ELR (cell line): ENCODE measurements at places on chromosomes 12 and 14.

- no peak for DNase-seq
These were observed 17.8 kb downstream of the EIF2S1 start for GRCh38 chr14:67377916-67378315.

DNA sequence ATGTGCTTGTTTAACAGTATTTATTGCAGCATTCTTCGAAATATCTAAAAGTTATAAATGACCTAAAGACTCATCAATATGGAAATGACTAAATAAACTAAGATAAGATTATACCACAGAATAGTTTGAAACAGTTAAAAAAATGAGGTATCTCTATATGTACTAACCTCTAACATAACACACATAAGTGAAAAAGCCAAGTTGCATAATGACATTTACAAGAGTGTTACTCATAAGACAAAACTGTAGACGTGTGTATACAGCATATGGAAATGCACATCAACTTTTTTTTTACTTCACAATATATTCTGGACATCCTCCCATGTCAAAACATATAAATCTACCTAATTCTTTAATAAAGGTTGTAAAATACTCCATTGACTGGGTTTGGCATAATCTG, 22.8 kb downstream of the CPM start:
- DNase-seq: peak; percentile 69

DNA sequence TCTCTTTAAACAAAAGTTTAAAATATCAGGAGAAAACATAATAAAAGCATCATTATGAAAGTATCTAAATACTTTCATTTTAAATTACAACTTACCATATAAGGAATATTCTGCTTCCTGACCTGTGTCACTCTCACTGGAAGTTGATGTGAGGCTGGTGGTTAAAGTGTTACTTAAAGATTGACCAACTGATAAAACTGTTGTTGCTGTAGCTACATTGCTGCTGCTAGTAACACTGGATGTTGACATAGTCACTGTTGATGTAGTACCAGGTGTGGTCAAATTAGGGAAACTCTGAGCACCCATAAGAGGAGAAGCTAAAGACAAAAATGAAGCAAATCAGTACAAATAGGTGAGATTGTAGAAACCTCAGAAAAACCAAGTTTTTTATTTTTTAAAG, 79.9 kb downstream of the HECTD1 start:
- DNase-seq: no peak

- peak; percentile 3 for DNase-seq
These were observed 6.6 kb upstream of the PLEKHG7 start for GRCh38 chr12:92696216-92696615.

- no peak for DNase-seq
These were observed 10.7 kb downstream of the FGF6 start for GRCh38 chr12:4434706-4435425.

- DNase-seq: peak; percentile 91
These were observed 7.5 kb upstream of the ASPG start for GRCh38 chr14:104078031-104078455.

DNA sequence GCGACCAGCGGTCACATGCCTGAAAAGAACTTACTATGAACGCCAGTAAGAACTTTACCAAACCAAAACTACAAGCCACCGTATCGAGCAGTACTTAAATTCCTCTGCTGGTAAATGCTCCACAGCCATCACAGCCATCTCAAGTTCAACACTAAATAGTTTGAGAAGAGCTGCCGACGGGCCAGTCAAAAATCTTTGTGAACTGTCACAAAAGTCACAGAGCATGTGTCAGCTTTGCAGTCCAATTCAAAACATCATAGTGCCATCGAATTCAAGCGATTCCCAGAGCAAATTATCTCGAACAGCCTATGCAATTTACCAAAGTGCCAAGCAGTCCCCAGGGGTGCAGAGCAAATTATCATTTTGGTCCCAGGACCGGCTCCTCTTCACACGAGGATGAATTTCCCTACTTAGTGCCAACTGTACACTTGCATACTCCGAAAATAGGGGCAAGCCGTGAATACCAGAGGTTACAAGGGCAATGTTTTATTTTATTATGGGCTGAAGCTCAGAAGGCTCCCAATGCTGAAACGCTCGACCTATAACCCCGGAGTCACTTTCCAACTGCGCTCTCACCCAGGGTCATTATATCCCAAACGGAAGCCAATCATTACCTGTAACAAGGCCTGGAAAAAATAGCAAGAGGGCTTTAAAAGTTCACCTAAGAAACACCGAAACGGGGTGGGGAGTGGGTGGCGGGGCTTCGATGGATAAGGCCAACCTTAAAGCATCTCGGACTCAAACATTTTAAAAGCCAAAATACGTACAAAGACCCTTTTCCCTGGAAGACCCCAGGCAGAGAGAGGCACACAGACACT, 1.1 kb downstream of the LRP6 start:
- DNase-seq: peak; percentile 48

DNA sequence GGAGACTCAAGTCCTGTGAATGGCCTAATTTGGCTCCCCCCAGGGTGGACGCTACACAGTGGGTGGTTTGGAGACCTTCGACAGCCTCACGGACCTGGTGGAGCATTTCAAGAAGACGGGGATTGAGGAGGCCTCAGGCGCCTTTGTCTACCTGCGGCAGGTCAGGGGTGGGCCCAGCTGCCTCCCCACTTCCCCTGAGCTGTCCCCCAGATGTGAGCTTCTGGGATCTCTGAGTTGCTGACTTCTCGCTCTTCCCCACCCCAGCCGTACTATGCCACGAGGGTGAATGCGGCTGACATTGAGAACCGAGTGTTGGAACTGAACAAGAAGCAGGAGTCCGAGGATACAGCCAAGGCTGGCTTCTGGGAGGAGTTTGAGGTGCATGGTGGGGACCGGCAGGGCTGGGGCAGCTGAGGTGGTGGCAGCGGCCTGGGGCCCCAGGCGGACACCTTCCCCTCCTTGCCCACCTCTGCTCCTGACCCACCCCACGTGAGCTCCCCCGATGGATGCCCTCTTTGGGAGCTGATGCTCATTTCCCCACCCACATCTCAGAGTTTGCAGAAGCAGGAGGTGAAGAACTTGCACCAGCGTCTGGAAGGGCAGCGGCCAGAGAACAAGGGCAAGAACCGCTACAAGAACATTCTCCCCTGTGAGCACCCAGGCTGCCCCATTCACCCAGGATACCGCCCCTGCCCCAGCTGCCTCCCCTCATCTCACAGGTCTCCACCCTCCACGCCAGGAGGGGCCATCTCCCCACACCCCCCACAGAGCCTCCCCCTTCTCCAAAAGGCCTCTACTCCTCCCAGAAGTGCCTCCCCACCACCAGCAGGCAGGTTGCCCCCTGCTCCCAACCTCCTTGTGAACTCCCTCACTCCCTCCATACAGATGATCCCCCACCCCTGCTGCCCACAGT, 4.2 kb downstream of the PTPN6 start:
- DNase-seq: no peak

GRCh38 chr12:108693751-108694150, 37.6 kb downstream of the CORO1C start:
- no peak for DNase-seq

DNA sequence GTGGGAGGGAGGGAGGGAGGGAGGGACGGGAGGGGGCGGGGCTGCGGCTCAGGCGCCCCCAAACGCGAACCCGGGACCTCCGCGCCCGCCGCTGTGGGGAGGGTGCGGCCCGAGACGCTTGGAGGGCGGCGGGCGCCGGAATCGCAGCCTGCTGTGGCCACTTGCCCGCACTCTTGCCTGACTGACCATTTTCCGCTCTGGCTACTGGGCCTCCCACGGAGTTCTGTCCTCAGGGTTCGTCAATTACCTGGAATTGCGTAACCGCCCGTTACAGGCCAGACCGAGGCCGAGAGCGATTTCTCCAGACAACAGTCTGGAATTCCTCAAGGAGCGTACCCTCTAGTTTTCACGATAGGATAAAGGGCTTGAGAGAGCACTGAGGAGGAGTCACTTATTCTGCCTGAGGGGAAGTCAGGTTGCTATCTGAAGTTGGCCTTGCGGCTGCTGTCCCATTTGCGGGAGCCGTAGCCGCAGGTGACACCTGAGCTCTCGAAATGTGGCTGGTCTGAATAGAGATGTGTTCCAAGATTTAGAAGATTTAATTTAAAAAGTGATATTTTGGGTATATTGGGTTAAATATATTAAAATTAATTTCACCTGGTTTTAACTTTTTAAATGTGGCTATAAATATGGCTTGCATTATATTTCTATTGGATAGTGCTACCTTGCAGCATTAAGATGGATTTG, 446 bp upstream of the ZNF641 start:
- DNase-seq: peak; percentile 66

DNA sequence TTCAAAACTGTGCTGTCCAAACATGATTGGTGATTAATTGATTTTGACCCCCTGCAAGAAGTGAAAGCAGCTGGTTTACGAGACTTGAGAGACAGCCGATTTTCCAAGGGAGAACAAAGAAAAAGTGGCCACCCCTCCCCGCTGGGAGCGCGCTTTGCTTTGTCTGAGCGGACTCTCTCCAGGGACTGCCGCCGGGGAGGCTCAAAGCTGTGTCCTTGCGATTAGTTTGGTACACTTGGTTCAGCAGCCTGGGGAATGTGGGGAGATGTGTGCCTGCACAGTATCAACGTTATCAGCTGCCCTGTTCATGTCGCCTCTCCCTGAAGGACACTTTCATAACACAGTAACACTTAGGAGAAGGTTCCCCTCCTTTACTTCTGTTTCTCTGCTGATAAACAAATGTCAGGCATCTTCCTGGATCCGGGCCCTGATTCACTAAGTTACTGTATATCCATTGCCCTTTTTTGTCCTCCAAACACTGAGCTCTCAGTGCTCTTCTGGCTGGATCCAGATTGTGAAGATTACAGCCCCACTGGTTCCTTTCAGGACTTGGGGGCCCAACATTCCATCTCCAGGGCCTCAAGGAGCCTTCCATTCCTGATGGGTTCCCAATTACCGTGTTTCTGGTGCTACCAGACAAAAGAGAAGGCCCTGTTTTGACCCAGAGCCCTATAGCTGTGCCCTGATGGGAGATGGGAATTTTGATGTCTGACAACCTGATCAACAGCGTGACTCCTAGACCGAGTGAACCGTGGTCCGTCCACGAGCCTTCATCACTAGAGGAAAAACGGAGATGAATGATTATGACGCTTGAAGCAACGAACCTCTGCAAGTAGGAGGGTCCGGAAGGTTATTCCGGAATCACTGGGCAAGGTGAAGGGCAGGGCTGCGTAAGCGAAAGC, 31.7 kb upstream of the TUBA1C start:
- no peak for DNase-seq

DNA sequence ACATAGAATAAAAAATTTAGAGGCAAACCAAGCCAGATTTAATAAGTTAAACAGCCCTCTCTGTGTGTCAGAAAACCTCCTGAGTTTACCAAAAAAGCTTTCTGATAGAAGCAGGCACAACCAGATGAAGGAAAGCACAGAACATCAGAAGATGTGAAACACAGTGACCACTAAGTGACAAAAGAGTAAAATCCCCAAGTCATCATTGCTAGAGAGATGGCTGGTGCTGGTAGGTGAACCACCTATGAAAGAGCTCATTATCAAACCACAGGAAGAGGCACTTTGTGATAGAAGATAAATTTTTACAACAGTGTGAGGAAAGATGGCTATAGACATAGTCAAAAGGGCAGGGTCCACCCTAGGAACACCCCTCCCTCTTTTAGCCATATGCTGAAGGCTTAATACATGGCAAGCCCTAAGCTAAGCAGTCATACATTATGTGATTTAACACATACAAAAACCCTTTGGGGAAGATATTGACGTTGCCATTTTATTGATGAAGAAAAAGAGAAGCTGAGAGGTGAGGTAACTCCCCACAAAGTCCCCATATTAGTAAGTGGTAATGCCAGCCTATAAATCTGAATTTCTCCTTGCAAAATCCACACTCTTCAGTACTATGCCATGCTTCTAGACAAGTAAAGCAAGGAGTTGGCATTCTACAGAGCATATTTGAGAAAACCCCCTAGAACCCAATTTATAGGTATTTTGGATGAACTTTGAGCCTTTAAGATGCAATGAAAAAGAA, 449.9 kb downstream of the LRIG3 start:
- DNase-seq: no peak

GRCh38 chr14:99156814-99157213, 115.2 kb downstream of the BCL11B start:
- no peak for DNase-seq

- DNase-seq: no peak
These were observed 1.3 kb downstream of the TM7SF3 start for GRCh38 chr12:27012982-27013255.

DNA sequence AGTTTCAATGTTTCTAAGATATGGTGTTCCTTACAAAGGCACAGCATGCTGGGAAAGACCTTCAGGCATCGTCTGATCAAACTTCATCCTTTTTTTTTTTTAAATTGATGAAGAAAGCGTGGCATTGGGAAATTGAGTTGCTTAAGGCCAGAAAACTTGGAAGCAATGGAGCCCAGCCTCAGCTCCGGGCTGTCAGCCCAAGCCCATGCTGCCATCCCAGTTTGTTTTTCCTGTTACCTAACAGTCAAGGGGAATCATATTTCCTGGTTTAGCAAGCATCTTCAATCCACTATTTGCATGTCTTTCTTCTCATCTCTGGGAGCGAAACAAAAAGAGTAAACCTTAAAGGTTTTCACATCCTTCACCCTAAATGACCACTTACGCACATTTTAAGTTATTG, 200.2 kb downstream of the CHST11 start:
- no peak for DNase-seq

GRCh38 chr12:47751561-47751960, 7.1 kb downstream of the RAPGEF3 start:
- DNase-seq: no peak

- peak; percentile 68 for DNase-seq
These were observed 328.7 kb downstream of the RAD51B start for GRCh38 chr14:68148276-68148675.

GRCh38 chr12:117387832-117388231, 26.4 kb upstream of the NOS1 start:
- DNase-seq: no peak

- DNase-seq: peak; percentile 87
These were observed 47.8 kb upstream of the EML1 start for GRCh38 chr14:99745307-99745951.

- DNase-seq: peak; percentile 58
These were observed 128.2 kb downstream of the KLHL28 start for GRCh38 chr14:44833376-44834060.

DNA sequence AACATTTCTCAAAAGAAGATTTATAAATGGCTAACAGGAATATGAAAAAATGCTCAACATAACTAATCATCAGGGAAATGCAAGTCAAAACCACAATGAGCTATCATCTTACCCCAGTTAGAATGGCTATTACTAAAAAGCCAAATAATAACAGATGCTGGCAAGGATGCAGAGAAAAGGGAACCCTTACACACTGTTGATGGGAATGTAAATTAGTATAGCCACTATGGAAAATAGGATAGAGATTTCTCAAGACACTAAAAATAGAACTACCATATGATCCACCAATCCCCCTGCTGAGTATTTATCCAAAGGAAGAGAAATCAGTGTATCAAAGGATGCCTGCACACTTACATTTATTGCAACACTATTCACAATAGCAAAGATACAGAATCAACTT, 58.3 kb downstream of the GUCY2C start:
- no peak for DNase-seq

GRCh38 chr14:104295681-104296387, 157.4 kb downstream of the KIF26A start:
- no peak for DNase-seq

GRCh38 chr14:31950764-31951637, 126.1 kb upstream of the ARHGAP5 start:
- peak; percentile 72 for DNase-seq
